ENCODE measurements at places on chromosomes 3 and 15.

- no peak for DNase-seq
Measured at GRCh38 chr3:48899273-48899672, 591 bp upstream of the SLC25A20 start.

GRCh38 chr3:160381470-160381869 lies 17.6 kb downstream of the IFT80 start:
- no peak for DNase-seq

DNA sequence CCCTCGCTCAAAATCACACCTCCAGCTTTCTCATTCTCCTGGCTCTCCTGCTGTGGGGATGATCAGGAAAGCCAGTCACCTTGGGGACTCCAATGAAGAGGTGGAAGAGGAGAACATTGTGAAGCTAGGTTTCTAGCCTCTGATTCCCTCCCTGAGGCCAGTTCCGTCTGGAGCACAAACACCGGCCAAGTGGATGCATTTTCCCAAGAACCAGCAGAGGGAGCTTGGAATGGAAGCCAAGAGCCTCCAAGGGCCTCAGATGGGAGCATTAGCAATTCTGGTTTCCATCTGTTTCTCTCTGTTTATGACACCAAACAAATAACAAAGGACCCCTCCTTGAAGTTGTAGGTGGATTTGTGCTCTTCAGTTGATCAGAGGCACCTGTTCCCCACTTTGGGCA lies 40.6 kb upstream of the NMNAT3 start:
- peak; percentile 55 for DNase-seq

GRCh38 chr3:38062809-38063208 lies 23.8 kb downstream of the DLEC1 start:
- no peak for DNase-seq

GRCh38 chr3:43641306-43642114 lies 19.7 kb upstream of the ANO10 start:
- no peak for DNase-seq

- no peak for DNase-seq
Measured at GRCh38 chr3:53671192-53671960, 174.8 kb downstream of the CHDH start.

GRCh38 chr15:65644282-65644681 lies 22.5 kb downstream of the SLC24A1 start:
- DNase-seq: no peak

- peak; percentile 79 for DNase-seq
Measured at GRCh38 chr15:68644083-68644904, 65.5 kb downstream of the CORO2B start.

Measured in AG08395 (cell line).